ENCODE measurements at places on chromosomes 12 and 14. TPM values are rescaled to one million over a fixed set of nuclear protein-coding genes. Genes with fewer than 3 reads are reported as not detected.

Gene ACOT6
- not detected for total RNA-seq

Gene KRT82
- total RNA-seq, result not detected

GRCh38 chr14:38964630-38965029, 138.4 kb downstream of the SEC23A start:
- DNase-seq, result no peak

GRCh38 chr12:123957196-123957595, 15.4 kb downstream of the CCDC92 start:
- no peak for DNase-seq

DNA sequence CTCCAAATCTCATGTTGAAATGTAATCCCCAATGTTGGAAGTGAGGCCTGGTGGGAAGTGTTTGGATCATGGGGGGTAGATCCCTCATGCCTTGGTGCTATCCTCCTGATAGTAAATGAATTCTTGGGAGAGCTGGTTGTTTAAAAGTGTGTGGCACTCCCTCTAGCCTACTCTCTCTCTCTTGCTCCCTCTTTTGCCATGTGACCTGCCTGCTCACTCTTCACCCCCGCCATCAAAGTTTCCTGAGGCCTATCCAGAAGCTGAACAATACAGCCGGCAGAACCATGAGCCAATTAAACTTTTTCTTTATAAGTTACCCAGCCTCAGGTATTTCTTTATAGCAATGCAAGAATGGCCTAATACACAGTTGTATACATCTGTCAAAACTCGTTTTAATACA, 62.5 kb downstream of the BCL2L14 start:
- DNase-seq, result no peak

- no peak for DNase-seq
Measured at GRCh38 chr12:50695961-50696360, 67.9 kb upstream of the ATF1 start.

Data from activated T-cell treated with anti-CD3 and anti-CD28 coated beads, Interleukin-2, amount 50 U/mL, for 72 hours (primary cell).